GM18507 (cell line): ENCODE measurements at places on chromosomes 6 and 20.

GRCh38 chr6:44002593-44003344 is 124.5 kb downstream of the MRPL14 start:
- DNase-seq, result peak; percentile 42

- no peak for DNase-seq
Measured at GRCh38 chr6:37260444-37260843, 2.5 kb upstream of the TMEM217 start.

GRCh38 chr6:45569210-45569945 is 191.6 kb upstream of the SUPT3H start:
- no peak for DNase-seq

- DNase-seq, result no peak
Measured at GRCh38 chr20:37649676-37650370, 44.0 kb upstream of the CTNNBL1 start.

DNA sequence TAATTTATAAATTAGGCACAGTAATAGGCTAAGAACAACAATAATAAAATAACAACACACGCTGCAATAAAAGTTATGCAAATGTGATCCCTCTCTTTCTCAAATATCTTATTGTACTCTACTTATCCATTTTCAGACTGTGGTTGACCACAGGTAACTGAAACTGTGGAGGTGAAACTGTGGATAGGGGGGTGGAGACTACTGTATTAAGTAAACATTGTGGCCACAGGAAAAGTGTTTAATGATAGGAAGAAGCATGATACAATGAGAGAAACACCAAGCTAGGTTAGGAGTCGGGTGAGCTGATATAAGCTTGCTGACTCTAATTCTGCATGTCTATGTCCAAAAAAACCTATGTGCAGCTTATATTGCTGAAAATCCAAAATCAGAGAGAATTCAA is 23.0 kb downstream of the NHLRC1 start:
- DNase-seq, result no peak

- no peak for DNase-seq
Measured at GRCh38 chr20:13220194-13220903, 725 bp upstream of the ISM1 start.

- DNase-seq, result no peak
Measured at GRCh38 chr20:34332262-34332920, 29.2 kb upstream of the AHCY start.

- peak; percentile 49 for DNase-seq
Measured at GRCh38 chr20:35893942-35894341, 60.4 kb downstream of the SCAND1 start.

DNA sequence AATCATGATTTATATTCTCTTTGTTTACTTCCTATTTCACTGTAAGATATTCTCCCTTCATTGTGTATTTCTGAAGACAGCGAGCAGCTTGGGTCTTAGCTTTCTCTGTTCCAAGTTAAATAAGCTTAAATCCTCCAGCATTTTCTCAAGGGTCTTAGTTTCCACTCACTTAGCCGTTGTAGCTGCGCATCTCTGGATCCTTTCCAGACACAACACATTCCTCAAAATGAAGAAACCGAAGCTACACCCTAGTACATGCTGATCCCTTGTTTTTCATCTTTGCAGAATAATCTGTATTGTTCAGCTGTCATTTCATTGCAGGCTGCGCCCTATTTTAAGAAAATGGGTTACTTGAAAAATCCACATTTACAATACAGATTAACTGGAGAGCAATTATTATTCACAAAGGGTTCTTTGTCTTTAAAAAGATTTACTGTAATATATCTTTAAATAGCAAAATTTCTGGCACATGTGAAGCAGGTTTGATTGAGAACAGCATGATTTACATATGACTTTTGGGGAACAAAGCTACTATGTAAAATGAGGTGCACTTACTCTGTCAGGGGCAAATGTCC is 375.8 kb downstream of the QKI start:
- no peak for DNase-seq

DNA sequence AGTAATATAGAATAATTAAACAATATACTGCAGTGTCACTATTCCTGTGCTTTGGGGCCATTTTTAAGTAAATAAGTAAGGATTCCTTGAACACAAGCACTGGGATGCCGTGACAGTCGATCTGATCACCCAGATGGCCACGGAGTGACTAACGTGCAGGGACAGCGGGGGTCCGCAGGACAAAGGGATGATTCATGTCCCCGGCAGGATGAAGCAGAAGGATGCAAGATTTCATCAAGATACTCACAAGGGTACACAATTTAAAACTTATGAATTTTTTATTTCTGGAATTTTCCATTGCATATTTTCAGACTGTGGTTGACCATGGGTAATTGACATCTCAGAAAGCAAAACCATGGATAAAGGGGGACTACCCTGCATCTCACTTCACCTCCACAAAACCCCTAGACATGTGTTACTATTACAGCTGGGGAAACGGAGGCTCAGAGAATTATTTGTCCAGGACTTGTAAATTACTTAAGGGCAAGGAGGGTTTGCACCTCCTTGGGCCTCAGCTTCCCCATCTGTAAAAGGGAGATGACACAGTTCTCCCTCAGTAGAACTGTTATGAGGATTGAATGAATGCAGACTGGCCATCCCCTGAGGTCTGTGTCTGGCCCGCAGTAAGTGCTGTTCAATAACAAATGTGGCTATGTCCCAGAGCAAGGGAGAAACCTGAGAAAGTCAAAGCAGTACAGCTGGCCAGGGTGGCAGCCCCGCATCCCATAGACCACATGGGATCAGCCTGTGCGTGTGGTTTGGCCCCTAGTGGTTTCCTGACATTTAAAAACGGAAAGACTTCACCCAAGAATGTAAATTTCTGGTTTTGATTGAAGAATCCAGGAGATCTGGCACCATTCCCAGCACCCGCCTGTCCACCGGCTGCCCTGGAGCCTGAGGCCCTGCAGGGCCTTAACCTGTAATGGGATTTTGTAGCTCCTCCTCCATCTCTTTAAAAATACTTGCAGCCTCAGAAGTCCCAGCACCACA is 235.5 kb downstream of the BMP7 start:
- DNase-seq, result no peak

- no peak for DNase-seq
Measured at GRCh38 chr20:52494244-52494643, 302.7 kb upstream of the ZFP64 start.

DNA sequence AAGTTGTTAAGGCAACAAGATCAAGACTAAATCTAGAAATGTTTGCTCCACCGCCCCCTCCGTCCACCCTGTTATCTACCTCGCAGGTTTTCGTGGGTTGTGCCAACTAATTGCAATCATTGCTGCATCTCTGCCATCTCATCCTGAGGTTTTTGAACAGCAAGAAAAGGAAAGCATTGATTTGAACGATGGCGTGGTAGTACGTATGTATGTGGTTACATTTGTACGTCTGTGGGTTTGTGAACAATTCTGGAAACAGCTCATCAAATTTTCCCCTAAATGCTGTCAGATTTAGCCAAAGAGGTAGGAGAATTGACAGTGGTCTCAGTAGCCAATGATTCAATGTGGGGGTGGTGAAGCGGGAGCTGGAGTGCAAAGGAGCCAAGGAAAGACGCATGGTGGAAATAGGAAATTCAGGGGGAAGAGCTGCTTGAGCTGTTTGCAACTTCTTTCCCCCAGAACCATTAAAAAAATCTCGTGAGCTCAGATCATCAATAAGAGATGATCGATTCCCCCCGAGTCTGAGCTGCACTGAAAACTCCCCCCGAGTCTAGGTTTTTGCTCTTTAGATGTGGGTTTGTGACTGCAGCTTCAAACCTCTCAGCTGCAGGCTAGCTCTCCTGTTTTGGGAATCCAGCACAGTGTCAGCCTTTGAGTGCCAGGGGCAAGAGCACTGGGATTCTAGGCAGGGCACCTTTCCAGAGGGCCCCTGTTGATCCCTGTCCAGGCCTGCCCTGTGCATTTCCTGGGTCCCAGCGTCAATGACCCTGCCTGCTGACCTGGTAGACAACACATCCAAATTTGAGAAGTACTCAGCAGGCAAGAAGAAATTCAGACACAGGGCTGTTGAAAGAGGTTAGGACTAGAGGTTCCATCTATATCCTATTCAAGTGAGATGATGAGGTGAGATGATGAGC is 72.6 kb upstream of the LY86 start:
- DNase-seq, result no peak

DNA sequence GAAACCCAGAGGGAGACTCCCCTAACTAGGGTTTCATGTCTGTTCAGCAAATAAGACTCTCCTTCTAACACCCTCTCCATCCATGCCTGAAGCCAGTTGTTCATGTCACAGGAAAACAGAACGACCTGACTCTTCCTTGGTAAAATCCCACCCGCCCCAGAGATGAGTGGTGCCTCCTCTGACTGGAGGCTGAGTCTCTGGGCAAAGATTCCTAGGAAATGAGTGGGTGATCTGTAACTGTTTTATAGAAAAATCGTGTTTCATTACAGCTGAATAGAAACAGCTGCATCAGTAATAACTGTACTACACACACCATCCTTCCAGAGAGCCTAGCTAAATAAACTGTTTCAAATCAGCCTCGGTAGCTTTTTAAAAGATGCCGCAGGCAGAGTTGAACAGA is 37.4 kb upstream of the MRPS10 start:
- DNase-seq, result no peak

DNA sequence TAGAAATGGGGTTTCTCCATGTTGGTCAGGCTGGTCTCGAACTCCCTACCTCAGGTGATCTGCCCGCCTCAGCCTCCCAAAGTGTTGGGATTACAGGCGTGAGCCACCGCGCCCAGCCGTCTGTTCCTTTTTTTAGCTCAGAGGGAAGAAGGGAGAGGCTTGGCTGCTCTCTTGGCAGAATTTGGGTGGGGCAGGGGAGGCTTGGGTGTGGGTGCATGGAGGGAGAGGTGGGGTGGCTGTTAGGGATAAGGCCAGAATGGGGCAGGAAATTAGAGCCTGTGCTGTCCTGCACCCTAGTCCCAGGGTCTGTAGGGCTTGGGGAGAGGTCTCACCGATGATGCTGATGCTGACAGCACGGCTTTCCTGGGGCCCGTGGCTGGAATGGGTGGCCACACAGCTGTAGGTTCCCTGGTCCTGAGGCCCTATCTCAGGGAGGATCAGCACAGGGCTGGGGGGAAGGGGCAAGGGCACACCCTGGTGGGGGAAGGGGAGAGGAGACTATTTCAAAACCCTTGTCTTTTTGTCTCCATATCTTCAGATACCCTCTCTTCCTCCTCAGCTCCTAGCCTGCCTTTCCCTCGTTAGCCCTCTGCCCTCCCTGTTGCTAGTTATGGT is 2.0 kb downstream of the AGER start:
- DNase-seq, result no peak

GRCh38 chr6:134503585-134504281 is 185.8 kb upstream of the SGK1 start:
- DNase-seq, result no peak

DNA sequence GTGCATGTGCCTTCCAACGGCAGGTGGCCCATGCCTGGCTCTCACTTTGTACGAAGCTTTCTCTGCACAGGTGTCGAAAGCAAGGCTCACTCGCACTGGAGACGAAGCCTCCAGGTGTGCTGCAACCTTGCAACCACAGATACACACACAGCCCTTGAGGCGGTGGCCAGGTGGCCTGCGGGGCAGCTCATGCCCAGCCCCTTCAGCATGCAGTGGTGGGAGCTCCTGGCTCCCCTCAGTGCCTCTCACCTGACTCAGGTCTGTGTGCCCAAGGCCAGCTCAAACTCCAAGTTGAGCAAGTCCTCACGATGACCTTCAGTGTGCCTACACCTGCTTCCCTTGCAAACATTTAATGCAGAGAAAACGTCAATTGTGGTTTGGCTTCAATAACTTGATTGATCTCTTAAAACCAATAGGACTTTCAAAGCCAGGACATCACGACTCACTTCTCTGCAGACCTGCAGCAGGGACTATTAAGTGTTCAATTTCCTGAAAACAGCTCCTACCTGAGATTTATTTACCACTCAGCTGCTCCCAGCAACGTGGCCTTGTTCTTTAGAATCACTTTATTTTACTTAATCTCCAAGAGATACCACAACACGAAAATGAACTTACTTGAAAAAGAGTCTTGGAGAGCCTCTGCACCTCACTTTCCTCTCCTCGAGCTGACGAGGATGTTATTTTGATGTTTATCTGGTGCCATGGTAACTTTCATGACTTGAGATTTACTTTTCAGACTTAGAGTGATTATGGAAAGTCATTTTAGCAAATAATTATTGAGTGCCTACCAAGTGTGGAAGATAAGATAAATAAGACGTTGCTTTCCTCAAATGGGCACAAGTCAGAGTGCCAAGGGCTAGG is 86.3 kb downstream of the SLC22A23 start:
- DNase-seq, result no peak

- DNase-seq, result no peak
Measured at GRCh38 chr6:79617518-79617941, 13.6 kb upstream of the SH3BGRL2 start.

- no peak for DNase-seq
Measured at GRCh38 chr6:40152701-40153436, 218.6 kb upstream of the MOCS1 start.

DNA sequence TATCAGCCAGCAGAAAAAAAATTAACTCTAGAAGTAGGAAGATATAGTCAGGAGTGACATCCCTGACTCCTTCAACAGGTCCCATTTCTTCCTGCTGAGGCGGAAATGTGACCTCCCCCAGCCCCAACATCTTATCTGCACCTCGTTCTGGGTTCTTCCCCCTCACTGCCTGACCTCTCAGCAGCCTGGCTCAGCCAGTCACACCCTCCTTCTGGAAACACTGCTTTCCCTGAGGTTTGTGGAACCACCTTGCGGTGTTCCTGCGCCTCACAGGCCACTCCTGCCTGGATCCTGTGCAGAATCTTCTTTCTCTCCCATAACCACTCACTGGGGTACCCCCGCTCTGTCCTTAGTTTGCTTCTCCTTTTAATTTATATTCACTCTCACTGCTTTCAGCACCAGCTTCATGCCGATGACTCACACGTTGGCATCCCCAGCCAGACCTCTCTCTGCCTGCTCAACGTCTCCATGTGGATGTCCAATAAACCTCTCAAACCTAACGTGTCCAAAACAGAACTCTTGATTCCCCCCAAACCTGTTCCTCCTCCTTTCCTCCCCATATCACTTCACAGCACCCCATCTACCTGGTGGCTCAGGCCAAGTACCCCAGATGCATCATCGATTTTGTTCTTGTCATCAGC is 222.8 kb upstream of the PLN start:
- DNase-seq, result no peak

- no peak for DNase-seq
Measured at GRCh38 chr6:163828038-163828795, 413.7 kb downstream of the QKI start.

- DNase-seq, result no peak
Measured at GRCh38 chr6:13251242-13251641, 77.1 kb downstream of the TBC1D7 start.

GRCh38 chr6:142313284-142313683 is 11.5 kb downstream of the ADGRG6 start:
- DNase-seq, result no peak

- peak; percentile 94 for DNase-seq
Measured at GRCh38 chr6:33620856-33621710, at the start of gene ITPR3. TSS of gene ITPR3 (plus strand) at chr6:33621322. CDS start at chr6:33621603, 281 bp downstream.

DNA sequence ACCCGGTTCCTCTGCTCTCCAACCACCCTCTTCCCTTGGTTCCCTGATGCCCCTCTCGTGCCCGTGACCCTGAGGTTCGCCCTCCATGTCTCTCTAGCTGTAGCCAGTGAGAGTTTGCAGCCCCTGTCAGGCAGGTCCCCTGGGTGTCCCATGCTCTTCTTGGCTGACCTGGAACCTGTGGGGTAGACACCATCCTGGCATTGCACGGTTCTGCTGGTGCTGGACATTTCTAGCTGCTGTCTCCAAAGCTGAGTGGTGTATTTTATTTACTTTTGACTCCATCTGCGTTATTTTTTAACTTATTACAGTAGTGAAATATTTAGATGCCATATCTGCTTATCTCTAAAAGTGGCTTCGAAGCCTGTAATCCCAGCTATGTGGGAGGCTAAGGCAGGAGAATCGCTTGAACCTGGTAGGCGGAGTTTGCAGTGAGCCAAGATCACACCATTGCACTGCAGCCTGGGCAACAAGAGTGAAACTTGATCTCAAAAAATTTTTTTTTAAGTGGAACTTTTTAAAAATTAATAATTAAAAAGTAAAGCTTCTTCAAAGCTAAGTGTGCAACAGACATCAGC is 12.5 kb downstream of the ENTPD6 start:
- no peak for DNase-seq
